ENCODE measurements at places on chromosomes 12 and 14. TPM values are rescaled to one million over a fixed set of nuclear protein-coding genes. Genes with fewer than 3 reads are reported as not detected.
A peak's percentile ranks its signal among the peaks of the same experiment; 100 is the strongest.

DNA sequence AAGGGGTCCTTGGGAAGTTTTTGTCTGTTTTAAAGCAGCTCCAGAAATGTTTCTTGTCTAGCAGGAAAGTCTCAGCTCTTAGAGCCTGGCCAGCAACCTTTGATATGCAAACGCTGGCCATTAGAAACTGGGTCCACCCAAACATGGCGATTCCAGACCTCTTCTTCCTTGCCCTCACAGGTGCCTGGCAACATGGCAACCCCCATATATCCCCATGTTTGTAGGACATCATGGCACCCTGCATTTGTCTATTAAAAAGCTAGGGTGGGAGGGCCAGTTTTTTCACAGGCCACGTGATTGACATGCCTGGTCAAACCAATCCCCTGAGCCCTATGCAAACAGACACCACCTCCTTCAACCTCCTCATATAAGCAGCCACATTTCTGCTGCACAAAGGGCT is 848.7 kb upstream of the FOXG1 start:
- no peak for DNase-seq
- H3K4me1 ChIP-seq, result no peaks in the 10 kb centered on the region
- H3K27ac ChIP-seq, result no peak overlapping the region
- no peaks in the 10 kb centered on the region for H3K27me3 ChIP-seq

GRCh38 chr14:24213866-24214662 is 776 bp upstream of the CHMP4A start:
- no peaks in the 10 kb centered on the region for H3K27me3 ChIP-seq
- peaks cover 35% of the 10 kb centered on the region for H3K4me1 ChIP-seq
- DNase-seq, result no peak
- H3K4me3 ChIP-seq, result peak overlapping the region; percentile 91
- peaks cover 12% of the 10 kb centered on the region for H3K36me3 ChIP-seq

DNA sequence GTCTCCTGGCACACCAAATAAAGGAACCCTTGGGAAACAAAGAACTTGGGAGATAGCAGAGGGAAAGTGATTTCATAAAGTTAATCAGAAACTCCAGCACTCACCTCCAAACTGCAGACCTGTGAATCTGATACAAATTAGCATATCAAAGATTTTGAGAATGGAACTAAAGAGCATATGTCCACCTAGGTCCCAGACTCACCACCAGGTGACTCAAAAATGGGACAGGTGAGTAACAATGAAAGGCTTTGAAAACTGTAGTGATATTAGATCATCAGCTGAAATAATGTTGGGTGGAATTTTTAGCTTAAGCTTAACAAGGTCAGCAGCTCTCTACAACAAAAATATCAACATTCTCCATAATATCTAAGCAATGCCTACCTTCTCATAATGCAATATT is 214.8 kb downstream of the RERGL start:
- H3K27me3 ChIP-seq, result no peaks in the 10 kb centered on the region
- no peak overlapping the region for H3K27ac ChIP-seq
- H3K4me3 ChIP-seq, result no peak overlapping the region
- DNase-seq, result no peak
- peaks cover 2% of the 10 kb centered on the region for H3K36me3 ChIP-seq
- H3K4me1 ChIP-seq, result no peaks in the 10 kb centered on the region

GRCh38 chr12:87270919-87271318 is 758.3 kb downstream of the C12orf50 start:
- H3K36me3 ChIP-seq, result no peaks in the 10 kb centered on the region
- peaks cover 10% of the 10 kb centered on the region for H3K4me1 ChIP-seq
- no peak overlapping the region for H3K27ac ChIP-seq
- no peak overlapping the region for H3K4me3 ChIP-seq

DNA sequence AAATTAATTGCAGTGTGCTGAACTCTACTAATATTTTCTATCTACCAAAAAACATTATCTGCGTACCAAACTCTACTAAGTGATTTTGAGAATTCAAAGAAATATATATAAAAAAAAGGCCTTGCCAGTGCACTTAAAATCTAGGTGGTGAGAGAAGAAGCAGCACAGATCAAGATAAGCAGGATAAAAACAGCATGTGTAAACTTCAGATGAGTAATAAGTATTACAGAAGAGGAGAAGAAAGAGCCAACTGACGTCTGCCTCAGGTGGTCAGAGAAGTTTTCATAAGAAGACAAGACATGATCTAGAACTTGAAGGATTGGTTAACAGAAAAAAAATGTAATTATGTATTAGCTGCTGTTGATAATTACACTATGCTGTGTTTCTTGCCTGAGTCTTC is 166.4 kb downstream of the DUSP6 start:
- H3K4me3 ChIP-seq, result no peak overlapping the region
- peaks cover 13% of the 10 kb centered on the region for H3K36me3 ChIP-seq
- H3K4me1 ChIP-seq, result peaks cover 10% of the 10 kb centered on the region
- no peak for DNase-seq
- no peaks in the 10 kb centered on the region for H3K27me3 ChIP-seq
- no peak overlapping the region for H3K27ac ChIP-seq

- H3K27me3 ChIP-seq, result peaks cover 77% of the 10 kb centered on the region
- peak; percentile 70 for DNase-seq
- H3K4me3 ChIP-seq, result peak overlapping the region; percentile 28
- H3K4me1 ChIP-seq, result no peaks in the 10 kb centered on the region
- no peak overlapping the region for H3K27ac ChIP-seq
Measured at GRCh38 chr12:111024205-111024801, 103.9 kb upstream of the MYL2 start.

GRCh38 chr14:55846826-55847446 is 266.9 kb downstream of the KTN1 start:
- H3K27me3 ChIP-seq, result no peaks in the 10 kb centered on the region
- no peak for DNase-seq
- no peak overlapping the region for H3K27ac ChIP-seq
- H3K4me3 ChIP-seq, result no peak overlapping the region

DNA sequence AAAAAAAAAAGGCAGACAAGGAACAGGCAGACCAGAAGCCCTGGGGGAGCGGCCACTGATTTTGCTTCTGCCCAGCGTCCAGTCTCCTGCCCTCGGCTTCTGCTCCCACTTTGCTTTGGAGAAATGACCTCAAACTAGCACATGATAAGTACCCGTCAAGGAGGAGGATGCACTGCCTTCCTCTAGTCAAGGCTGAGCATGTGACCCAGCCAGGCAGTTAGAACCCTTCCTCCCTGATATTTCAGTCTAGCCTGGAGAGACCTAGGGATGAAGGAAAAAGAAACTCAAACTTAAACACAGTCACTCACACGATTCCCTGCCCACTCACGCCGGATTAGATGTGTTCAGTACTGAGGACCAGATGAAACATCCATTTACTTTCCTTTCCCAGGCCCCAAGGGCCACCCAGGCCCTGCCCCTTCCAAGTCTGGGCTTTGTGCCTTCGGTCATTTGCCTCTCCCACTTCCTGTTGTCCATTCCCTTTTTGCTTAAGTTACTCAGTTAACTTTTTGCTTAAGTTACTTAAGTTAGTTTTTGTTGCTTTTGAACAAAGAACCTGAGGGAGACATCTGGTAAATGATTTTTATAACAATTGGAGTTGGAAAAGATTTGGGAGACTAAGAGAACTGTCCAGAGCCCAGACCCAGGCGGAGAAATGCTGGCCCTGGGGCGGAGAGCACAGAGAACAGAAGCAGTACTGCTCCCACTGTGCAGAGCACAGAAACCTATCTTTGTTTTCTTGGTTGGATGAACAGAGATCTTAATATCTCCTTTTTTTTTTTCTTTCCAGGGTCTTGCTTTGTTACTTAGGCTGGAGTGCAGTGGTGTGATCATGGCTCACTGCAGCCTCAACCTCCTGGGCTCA is 23.0 kb upstream of the TTC7B start:
- H3K36me3 ChIP-seq, result no peaks in the 10 kb centered on the region
- no peak for DNase-seq
- no peaks in the 10 kb centered on the region for H3K27me3 ChIP-seq
- H3K27ac ChIP-seq, result peak overlapping the region; percentile 86

GRCh38 chr14:72612041-72612440 is 281.9 kb downstream of the DPF3 start:
- H3K4me3 ChIP-seq, result no peak overlapping the region
- no peaks in the 10 kb centered on the region for H3K27me3 ChIP-seq
- DNase-seq, result no peak
- H3K36me3 ChIP-seq, result no peaks in the 10 kb centered on the region
- peaks cover 25% of the 10 kb centered on the region for H3K4me1 ChIP-seq

GRCh38 chr14:74562515-74563232 is 49.4 kb downstream of the LTBP2 start:
- H3K4me3 ChIP-seq, result no peak overlapping the region
- H3K27ac ChIP-seq, result no peak overlapping the region
- H3K27me3 ChIP-seq, result no peaks in the 10 kb centered on the region
- DNase-seq, result no peak
- no peaks in the 10 kb centered on the region for H3K36me3 ChIP-seq

DNA sequence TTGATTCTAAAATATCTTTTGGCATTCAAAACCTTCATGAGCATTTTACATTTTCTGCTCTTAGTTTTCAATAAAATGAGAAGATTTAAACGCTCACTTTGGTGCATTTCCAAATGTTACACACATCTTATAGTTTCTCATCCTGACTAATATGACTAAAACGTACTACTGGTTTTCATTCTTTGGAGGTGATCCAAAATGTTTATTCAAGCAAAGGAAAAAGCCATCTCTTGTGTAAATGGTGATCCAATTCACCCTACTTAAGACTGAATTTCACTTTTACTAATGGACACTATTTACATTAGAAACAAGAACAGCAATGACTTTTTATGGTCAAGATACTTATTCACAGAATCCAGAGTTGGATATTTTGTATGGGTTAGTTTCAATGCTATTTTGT is 86.6 kb downstream of the KITLG start:
- H3K4me1 ChIP-seq, result no peaks in the 10 kb centered on the region
- DNase-seq, result no peak

GRCh38 chr14:56515739-56516138 is 63.9 kb upstream of the TMEM260 start:
- peaks cover 17% of the 10 kb centered on the region for H3K27me3 ChIP-seq
- no peak overlapping the region for H3K27ac ChIP-seq
- H3K4me1 ChIP-seq, result peaks cover 8% of the 10 kb centered on the region
- no peaks in the 10 kb centered on the region for H3K36me3 ChIP-seq

GRCh38 chr14:53539489-53540126 is 386.5 kb upstream of the DDHD1 start:
- H3K4me3 ChIP-seq, result no peak overlapping the region
- no peak overlapping the region for H3K27ac ChIP-seq
- no peaks in the 10 kb centered on the region for H3K27me3 ChIP-seq

GRCh38 chr12:1083889-1084262 is 92.9 kb downstream of the ERC1 start:
- no peak overlapping the region for H3K27ac ChIP-seq
- peaks cover 15% of the 10 kb centered on the region for H3K4me1 ChIP-seq
- no peak for DNase-seq

- no peak overlapping the region for H3K4me3 ChIP-seq
- no peak overlapping the region for H3K27ac ChIP-seq
- no peak for DNase-seq
- no peaks in the 10 kb centered on the region for H3K36me3 ChIP-seq
- H3K4me1 ChIP-seq, result peaks cover 20% of the 10 kb centered on the region
Measured at GRCh38 chr12:47272412-47273190, 192.8 kb upstream of the AMIGO2 start.

DNA sequence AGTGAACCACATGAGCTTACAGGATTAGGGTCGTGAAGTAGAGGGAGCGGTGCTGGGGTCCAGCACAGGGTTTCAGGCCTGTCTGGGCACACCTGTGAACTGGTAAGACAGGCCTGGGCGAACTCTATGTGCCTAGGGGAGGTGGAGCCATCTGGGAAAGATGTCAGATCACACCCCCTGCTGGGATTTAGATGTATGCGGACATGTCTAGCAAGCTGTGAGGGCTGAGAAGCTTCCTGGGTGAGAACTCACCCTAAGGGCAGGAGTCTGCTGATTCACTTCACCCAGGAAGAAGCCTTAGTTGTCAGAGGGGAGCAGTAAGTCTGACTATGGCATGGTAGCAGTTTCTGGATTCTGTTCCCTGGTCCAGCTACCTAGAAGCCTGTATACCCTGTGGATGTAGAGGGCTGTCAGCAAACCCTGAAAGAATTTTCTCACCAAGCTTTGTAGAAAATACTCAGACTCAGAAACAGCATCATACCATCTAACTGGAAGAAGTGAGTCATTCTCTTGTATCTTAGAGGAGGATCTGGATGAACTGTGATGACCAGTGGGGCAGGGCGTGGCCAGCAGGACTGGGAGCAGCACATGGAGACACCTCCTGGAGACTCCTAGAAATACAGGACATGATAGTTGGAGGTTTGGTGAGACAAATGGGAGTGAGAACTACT is 11.2 kb upstream of the PYGL start:
- no peak overlapping the region for H3K4me3 ChIP-seq
- peaks cover 16% of the 10 kb centered on the region for H3K4me1 ChIP-seq
- H3K36me3 ChIP-seq, result no peaks in the 10 kb centered on the region
- peak overlapping the region; percentile 70 for H3K27ac ChIP-seq

DNA sequence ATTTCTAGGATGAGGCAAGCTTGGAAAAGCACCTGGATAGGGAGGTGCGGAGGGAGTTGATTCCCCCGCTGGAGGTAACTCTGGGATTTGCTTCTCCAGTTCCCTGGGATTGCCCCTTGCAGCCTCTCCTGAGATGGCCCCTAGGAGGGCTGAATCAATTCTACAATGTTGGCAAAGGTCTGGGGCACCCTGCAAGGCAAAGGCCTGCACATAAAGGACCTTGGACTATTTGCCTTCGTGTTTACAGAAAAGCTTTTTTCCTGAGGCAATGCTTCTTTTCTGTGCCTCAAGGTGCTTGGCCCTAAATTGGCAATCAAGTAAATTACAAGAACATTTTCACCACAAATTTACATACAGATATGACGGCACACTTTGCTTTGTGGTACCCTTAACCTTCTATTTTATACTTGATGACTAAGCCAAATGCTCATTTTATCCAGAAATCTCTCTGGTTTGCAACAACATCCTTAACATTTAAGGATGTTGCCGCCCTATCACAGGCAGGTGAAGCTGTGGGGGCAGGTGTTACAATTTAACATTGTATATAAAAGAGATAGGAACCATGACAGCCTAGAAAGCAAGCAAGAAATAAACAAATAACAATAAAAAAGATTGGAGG is 40.3 kb downstream of the TIMELESS start:
- no peaks in the 10 kb centered on the region for H3K4me1 ChIP-seq
- H3K27me3 ChIP-seq, result no peaks in the 10 kb centered on the region
- no peak overlapping the region for H3K27ac ChIP-seq
- no peak overlapping the region for H3K4me3 ChIP-seq
- H3K36me3 ChIP-seq, result no peaks in the 10 kb centered on the region

- H3K4me3 ChIP-seq, result no peak overlapping the region
- no peaks in the 10 kb centered on the region for H3K27me3 ChIP-seq
- H3K4me1 ChIP-seq, result no peaks in the 10 kb centered on the region
- DNase-seq, result no peak
Measured at GRCh38 chr14:62796431-62796830, 248.8 kb downstream of the KCNH5 start.

The SMCO2 gene
- total RNA-seq, result not detected

The HOXC12 gene
- not detected for total RNA-seq

The MOAP1 gene
- 20.5 TPM for total RNA-seq

The UNC79 gene
- total RNA-seq, result 2.2 TPM

The TCL1A gene
- total RNA-seq, result not detected

The ESRRB gene
- total RNA-seq, result 0.77 TPM
